ENCODE measurements at places on chromosomes 2 and 18.

- no peak for DNase-seq
Measured at GRCh38 chr2:42736598-42737322, 27.2 kb downstream of the OXER1 start.

DNA sequence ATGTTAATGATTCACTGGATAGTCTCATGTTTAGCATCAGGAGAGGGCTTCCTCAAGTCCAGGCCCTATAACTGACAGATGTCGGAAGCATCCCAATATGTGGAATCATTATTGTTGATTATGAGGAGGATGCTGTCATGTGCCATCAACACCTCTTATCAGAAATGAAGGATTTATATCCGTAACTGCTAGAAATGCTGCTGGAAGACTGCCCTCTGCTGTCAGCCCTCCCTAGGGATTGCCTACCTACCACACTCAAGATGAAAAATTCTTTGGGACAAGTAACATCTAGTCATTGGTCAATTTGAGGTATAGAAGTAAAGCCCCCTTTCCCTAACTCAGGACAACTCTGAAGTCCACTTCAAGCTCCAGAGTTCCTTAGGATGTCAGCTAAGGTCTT lies 1166.5 kb upstream of the NXPH2 start:
- no peak for DNase-seq

GRCh38 chr2:229725716-229726574 lies 11.6 kb upstream of the DNER start:
- no peak for DNase-seq

- DNase-seq: no peak
Measured at GRCh38 chr18:48926420-48926857, 24.3 kb downstream of the SMAD7 start.

DNA sequence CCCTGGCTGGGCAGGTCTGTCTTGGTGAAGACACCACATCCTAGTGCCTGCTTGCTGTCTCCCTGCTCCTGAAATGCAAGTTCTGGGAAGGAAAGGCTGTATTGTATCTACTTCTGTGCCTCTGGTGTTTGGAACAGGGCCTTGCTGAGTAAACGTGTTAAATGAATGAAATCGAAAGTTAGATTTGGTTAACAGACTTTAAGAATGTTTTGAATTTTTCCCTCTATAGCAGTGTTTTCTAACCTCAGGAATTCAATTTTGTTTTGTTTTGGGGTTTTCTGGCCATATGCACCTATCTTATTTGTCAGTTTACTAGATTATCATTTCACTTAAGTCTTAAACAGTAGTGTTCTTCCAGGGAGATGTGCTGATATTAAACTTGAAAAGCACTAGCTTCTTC lies 20.7 kb downstream of the FARP2 start:
- DNase-seq: no peak

GRCh38 chr18:75621818-75622217 lies 194.3 kb upstream of the SMIM21 start:
- no peak for DNase-seq

DNA sequence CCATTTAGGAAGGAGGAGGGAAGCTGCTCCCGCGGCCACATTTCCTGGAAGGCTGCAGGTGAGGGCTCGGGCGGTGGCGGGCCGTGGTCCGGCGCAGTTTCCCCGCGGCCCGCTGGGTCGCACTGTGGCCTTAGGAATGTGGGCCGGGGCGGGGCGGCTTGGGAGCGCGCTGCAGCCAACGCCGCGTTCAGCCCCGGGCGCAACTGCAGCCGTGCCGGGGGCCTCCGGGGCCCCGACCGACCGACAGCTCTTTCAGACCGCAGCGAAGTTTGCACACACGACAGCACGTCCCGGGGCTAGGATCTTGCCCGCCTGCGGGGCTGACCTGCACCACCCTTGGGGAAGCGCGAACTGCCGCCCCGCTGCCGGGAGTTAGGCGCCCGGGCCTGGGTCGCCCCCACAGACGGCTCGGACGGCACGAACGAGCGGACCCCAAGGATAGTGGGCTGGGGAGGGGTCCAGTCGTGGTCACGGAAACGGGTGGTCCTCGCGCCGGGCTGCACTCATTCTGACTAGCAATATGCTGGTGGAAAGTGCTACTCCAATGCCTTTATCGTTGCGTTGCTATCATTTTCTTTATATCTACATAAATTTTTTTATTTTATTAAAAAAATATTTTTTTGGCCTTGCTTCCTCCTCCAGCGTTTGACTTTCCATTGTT lies 69.9 kb upstream of the DLX2 start:
- DNase-seq: no peak

GRCh38 chr18:62420513-62421209 lies 95.6 kb downstream of the TNFRSF11A start:
- DNase-seq: peak; percentile 37

DNA sequence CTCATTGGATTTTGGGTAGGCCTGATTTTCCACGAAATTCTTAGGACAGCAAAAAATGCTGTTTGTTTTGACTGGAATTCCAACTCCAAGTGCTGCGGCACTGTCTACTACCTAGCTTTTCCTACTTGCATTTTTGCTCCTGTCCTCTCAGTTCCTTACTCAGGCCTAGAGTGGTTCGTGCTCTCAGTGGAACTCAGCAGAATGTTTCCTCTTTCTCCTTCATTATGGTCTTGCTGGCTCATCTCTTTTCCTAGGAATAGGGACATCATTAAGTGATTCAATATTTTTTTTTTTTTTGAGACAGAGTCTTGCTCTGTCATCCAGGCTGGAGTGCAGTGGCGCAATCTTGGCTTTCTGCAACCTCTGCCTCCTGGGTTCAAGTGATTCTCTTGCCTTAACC lies 37.9 kb downstream of the GEMIN6 start:
- no peak for DNase-seq

GRCh38 chr2:108922141-108922915 lies 66.7 kb downstream of the EDAR start:
- DNase-seq: no peak

DNA sequence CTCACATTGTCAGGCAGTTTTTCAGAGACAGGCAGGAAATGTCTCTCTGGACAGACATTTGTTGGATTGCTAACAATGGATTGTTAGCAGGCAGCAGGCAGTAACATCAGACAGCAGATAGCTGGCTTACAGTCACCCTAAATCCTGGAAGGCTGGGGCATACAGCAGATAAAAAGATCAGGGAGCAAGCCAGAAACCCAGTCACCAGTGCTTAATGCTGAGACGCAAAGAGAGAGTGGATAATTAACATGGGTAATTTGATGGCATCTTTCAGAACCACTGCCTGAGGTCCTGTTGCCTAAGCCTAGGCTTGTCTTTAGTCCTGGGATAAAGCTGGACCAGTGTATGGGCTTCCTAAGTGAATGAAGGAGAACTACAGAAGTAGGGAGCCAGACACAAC lies 22.4 kb downstream of the MC4R start:
- no peak for DNase-seq

GRCh38 chr18:65235966-65236624 lies 514.7 kb upstream of the CDH7 start:
- no peak for DNase-seq

DNA sequence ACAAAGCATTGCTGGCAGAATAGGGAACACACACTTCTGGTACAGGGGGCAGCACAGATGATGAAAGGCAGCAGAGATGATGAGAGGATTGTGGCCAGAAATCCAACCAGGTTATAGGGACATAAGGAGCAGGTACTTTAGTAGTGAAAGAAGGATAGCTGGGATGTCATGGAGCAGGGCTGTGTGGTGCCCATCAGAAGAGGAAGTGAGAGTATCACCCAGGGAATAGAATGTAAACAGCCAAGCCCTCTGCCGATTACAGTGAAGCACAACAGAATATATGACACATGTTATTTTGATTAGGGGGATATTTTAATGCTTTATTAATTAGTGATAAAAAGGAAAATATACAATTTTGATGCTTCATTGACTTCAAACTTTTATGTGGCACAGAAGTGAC lies 883.4 kb upstream of the CDH2 start:
- no peak for DNase-seq

DNA sequence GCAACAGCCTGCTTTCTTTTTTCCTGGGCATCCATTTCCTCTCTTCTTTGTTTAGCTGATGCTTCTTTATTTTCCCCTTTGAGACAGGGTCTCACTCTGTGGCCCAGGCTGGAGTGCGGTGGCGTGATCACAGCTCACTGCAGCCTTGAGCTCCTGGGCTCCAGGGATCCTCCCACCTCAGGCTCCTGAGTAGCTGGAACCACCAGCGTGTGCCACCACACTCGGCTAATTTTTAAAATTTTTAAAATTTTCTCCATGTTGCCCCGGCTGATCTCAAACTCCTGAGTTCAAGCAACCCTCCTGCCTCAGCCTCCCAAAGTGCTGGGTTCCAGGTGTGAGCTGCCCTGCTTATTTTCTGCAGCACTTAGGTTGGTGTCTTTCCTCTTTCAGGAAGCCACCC lies 58.7 kb downstream of the NTSR2 start:
- no peak for DNase-seq

DNA sequence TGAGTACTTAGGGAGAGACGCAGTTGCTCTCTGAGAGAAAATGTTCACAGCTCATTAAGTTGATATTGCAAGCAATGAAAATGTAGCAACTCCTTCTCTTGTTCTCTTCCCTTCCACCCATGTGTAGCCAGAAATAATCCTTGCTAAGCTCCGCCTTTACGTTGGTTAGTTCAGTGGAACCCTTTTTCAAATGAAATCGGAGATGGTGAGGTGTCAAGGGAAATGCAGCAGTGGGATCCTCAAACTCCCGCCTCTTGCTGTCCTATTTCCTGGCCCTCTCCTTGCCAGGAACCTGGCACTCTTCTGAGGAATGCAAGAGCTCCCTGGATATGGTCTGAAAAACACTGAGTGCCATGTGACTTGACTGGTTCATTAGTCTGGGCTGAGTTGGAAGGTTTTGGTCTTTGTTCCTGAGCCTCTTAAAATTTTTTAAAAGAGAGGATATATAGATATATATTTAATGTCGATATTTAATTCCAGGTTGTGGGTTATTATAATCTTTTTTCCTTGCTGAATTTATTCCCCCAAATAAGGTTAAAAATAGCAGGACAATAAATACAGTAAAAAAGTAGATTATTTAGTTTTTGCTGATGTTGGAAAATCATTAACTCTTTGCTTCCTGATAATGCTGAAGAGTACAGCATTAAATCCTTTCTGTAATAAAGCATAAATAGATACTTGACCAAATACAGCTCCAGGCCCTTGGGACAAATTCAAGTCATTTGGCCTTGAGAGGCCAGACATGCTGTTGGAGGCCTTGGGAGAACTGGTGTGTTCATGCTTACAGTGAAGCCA lies 116.2 kb downstream of the EML6 start:
- no peak for DNase-seq

GRCh38 chr2:67055387-67056304 lies 341.5 kb upstream of the ETAA1 start:
- no peak for DNase-seq

DNA sequence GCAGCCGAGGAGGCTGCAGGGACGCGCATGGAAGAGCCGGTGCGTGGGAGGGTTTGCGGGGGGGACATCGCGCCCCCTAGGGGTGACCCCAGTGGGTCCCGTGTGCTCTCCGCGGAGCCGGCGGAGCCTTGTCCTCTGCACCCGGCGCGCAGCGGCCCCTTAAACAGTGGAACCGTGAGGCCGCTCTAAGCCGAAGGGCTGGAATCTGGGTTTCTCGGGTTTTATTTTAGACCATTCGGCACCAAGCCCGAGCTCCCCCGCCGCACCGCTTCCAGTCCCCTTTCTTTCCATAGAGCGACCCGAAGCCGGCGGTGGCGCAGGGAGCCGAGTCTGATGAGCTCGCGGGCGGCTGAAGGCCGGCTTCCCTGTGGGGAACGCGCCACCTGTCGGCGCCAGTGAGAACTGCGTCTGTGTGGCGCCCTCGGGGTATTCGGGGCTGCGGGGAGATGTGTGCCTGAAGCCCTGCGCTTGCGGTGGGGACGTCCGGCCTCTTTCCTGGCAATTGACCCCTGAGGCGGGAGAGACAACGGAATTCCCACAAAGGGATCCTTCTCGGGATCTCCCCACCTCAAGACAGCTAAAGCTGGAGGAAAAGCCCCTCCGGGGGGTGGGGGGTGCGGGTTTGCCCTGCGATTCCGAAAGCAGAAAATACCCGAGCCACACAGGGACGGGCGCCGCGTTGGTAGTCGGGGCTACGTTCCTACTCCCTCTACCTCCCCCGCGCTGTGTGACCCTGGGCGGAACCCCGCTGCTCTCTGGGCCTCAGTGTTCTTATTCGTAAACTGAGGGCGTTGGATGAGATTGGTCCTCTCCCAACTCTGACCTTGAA lies 8.2 kb upstream of the EN1 start:
- DNase-seq: no peak

GRCh38 chr2:1618191-1618961 lies 125.9 kb downstream of the PXDN start:
- no peak for DNase-seq

- DNase-seq: no peak
Measured at GRCh38 chr2:238774071-238774470, 73.8 kb upstream of the TWIST2 start.

All from SIG-M5 (cell line).